Panc1 (cell line): ENCODE measurements at places on chromosomes 11 and 22. TPM values are rescaled to one million over a fixed set of nuclear protein-coding genes. Genes with fewer than 3 reads are reported as not detected.

SMIM35 gene
- not detected for total RNA-seq

RTN4RL2 gene
- total RNA-seq, result 0.90 TPM

OTUB1 gene
- 118 TPM for total RNA-seq

CCDC89 gene
- 1.7 TPM for total RNA-seq

SHANK2 gene
- 1.7 TPM for total RNA-seq

GGTLC3 gene
- total RNA-seq, result not detected

OR8D4 gene
- not detected for total RNA-seq

MFRP gene
- total RNA-seq, result not detected

PKNOX2 gene
- total RNA-seq, result not detected

TBX1 gene
- total RNA-seq, result 91.7 TPM

MRGPRX3 gene
- not detected for total RNA-seq

SYCE3 gene
- total RNA-seq, result not detected
